ENCODE measurements at places on chromosomes 13 and 19. TPM values are rescaled to one million over a fixed set of nuclear protein-coding genes. Genes with fewer than 3 reads are reported as not detected.

GRCh38 chr19:49019242-49019932 is 2.5 kb upstream of the LHB start:
- no peak for DNase-seq

- no peak for DNase-seq
Observed at GRCh38 chr13:100244431-100244830, 155.5 kb downstream of the PCCA start.

DNA sequence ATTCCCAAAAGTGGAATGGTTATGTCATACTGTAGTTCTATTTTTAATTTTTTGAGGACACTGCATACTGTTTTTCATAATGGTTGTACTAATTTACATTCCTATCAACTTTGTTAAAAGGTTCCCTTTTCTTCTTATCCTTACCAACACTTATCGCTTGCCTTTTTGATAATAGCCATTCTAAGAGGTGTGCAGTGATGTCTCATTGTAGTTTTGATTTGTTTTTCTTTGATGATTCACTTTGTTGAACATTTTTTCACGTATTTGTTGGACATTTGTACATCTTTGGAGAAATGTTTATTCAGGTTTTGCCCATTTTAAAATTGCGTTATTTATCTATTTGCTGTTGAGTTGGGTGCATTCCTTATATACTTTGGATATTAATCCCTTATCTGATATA is 188.8 kb upstream of the SPRY2 start:
- DNase-seq = peak; percentile 38

Gene HCST
- total RNA-seq = 0.69 TPM
